Stimulated activated CD8-positive, alpha-beta memory T cell treated with anti-CD3 and anti-CD28 coated beads, Interleukin-12 subunit alpha, Interleukin-12 subunit beta, amount 100 ng/mL, for 1 hour (primary cell): ENCODE measurements at places on chromosomes 4 and X.

DNA sequence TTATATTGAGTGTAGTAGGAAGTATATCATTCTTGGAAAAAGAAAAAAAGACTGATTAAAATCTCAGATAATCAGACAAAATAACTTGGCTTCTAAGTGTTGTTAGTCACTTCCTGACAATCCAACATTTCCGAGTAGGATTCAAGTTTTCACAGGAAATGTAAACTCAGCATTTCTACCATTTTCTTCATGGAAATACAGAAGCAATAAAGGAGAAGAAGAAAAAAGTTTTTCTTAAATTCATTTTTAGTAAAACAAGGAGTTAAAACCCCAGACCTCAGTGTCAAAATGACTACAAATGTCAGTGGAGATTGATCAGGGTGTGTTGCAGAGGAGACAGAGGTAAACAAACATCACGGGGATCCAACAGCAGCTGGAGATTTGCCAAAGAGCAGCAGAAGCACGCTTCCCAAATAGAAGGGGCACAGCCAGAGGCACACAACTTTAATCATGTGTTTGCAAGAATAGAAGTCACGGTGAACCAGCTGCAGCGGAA lies 129.3 kb upstream of the FAM9B start:
- DNase-seq = no peak

DNA sequence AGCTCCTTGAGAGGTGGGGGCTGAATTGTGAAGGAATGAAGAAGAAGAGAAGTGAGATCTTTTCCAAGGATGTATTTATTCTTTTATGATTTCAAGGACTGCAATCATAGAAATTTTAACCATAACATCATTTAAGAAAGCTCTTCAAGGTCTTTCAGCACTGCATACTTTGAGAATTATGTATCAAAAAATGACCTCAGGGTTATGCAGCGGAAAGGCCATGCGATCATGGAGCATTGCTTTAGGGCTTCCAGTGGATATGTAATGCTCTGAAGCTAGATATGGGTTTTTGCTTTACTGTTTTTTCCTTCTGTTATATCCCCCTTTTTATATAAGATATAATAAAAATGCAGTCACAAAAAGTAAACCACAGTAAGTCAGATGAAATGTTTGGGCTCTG lies 38.7 kb downstream of the SGMS2 start:
- DNase-seq = no peak

GRCh38 chr4:123340381-123340701 lies 56.3 kb upstream of the SPRY1 start:
- DNase-seq = no peak

DNA sequence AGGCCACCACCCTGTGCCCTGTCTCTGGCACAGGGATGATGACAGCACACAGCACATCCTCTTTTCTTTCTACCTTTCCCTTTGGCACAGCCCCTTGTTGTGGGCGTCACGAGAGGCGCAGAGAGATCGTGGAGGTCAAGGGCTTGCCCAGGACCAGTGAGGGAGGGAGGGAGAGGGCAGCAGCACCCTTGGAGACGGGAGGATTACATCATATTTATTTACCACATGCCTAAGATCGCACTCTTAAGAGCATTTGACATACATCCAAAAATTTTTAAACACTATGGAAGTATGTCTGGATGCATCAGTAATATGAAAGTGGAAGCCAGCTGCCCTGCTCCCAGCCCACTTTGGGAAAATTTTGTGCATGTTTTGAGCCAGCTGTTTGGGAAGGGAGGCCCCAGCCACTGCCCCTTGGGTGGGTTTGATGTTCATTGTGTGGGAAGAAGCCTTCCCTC lies 12.7 kb downstream of the WFS1 start:
- no peak for DNase-seq

GRCh38 chr4:82848706-82849105 lies 42.2 kb downstream of the SEC31A start:
- DNase-seq = no peak

DNA sequence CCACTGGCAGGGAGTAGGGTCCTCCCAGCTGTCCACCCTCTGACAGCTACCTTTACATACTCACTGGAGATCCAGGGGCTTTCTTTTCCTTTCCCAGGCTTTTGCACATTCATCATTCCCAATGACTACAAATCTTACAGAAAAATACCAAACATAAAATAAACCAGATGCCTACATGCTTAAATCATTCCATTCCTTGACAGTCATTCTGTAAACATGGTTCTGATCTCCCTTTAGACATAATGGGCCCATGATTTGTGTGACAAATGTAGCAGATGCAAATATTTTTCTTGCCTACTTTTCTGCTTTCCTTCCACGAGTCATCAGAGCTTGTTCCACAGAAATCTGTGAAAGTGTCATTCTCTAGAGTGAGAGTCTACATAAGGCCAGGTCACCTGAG lies 207.0 kb downstream of the IDS start:
- DNase-seq = no peak

DNA sequence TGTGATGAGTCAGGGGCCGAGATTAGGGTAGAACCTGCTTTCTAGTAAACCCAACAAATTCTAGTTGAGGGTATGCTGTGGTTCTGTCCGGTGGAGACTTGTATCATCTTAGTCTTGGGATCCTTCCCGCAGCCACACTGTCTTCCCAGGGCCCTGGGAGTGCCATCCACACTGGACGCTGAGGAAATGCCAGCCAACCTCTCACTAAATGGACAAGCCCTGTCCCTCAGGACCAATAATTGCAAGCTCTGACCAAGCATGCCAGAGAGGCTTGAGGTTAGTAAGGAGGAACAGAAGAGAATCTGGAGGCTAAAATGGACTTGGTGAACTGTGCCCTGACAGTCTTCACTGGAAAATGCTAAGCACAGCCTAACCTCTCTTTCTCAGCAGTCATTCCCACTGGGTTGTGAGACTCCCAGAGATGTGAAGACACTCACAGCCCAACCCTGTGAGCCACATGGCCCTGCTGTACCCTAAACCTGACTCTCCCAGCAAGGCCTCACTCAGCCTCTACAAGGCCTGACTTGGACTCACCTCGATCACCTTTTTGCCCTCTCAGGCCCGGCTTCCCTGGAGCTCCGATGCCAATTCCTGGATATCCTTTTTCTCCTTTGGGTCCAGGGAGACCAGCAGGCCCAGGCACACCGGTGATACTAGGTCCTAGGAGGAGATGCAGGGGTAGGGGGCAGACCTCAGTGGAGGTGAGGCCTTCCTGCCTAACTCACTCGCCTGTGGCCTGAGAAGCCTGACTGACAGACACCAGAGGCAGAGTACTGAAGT lies 77.6 kb downstream of the ATG4A start:
- DNase-seq = no peak

DNA sequence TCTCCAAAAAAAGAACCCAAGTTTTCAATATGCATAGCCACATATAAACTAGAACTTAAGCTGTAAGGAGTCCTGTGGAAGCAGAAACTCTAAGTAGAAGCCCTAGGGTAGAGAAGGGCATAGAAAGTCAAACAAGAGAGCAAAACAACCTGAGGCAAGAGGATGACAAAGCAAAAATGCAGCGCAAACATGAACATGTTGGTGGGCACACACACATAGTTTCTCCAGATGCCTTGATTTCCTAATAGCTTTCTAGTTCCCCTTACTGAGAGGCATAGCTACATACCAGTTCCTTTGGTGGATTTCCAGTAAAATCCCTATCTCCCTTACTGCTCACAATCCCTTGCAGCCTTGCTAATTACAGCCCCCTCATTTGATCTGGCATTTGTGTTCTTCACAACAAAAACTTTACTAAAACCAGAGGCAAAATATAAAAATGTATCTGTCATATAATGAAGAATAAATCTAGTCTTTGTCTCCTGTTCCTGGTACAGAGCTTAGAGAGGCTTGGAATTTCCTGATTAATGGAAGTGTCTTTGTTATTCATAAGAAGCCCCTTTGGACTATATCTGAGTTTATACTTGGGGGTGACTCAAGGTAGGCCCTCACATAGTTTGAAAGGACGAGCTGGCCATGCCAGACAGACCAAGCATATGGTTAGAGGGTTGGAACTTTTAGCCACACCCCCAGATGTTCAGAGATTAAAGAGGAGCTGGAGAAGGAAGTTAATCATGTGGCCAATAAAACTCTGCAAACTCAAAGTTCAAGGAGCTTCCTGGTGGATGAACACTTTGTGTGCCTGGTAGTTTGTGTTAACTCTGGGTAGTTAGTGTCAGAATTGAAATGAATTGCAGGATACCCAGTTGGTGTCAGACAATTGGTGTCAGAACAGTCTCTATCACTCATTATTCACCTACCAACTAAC lies 52.7 kb upstream of the ZCCHC13 start:
- no peak for DNase-seq

- no peak for DNase-seq
Observed at GRCh38 chr4:25117274-25117673, 43.0 kb downstream of the SEPSECS start.

DNA sequence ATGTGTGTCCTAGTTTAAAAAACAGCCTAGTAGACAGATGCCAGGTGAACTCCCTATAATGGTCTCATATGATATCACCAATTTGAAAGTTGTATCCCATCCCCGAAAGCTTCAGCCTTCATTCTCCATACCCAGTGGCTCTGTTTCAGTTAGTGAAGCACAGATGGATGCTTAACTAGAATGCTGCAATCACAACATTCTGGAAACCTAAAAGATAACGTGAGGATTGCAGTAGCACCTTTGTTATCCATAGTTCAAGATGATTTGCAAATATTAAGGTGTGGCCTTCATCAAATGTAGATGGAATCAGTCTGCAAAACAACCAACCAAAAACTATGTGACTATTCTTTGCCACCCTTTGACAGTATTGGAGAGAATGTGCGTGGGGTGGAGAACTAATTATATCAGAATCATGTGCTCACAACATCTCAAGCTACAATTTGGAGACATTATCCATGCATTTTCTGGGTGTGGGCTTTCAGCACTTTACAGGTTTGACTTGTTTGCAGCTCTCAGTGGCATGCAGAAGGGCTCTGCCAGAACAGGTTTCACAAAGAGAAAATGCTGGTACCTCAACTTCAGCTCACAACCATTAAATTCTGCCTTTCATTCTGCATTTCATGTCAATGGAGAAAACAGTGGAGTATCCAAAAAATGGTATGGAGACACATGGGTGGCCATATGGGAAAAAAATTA lies 18.3 kb upstream of the PPID start:
- no peak for DNase-seq

DNA sequence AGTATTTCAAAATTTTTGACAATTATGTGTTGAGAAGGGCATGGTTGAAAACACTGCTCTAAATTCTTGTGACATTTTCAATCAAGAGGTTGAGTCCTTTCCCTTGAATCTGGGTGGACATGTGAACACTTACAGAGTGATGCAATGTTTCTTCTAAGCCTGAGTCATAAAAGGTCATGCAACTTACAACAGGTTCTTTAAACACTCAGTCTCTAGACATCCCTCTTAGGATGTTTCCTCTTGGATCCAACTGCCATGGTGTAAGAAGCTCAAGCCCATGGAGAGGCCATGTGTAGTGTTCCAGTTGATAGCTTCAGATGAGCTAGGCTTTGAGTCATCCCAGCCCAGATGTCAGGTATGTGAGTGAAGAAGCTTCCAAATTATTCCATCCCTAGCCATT lies 232.2 kb upstream of the MAOA start:
- no peak for DNase-seq

- DNase-seq = no peak
Observed at GRCh38 chr4:106365613-106366012, 3.0 kb downstream of the GIMD1 start.

DNA sequence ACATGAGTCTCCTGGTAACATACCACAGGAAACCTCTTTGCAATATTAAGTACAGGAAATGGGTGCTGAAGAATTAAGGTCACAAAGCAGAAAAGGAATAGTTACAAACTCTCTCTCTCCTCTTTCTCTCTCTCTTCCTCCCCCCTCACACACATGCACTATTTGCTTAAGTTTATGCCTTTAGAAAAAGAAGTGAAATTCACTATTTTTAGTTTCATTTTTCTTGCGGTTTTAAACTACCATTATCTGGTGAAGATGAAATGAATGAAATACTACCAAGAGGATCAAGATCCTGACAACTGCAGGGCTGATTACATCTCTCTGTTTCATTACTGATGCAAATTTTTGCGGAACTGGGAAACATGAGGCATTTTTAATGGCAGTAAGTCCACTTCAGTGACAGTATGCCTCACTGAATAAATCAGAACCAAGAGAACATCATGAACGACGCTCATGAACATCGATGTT lies 64.3 kb upstream of the FTHL17 start:
- DNase-seq = no peak

DNA sequence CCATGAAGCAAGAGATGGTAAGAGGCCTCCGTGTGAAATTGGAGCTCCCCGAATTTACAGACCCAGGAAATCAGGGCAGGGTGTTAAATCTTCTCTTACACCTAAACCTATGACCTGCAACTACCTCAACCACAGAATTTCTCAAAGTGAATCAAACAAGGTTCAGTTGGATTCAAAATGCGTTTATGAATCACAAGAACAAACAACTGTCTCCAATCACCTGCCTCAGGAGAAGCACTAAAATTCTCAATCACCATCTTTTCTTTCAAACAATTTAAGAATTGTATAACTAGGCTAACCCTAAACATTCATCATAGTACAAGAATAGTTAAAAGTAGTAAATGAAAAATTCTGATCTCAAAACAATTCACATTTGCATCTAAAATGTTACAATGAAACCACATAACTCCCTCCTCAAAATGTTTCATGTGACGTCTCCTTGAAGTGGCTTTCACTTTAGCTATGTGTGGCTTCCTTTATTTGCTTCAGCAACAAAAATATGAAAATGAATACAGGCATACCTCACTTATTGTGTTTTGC lies 19.2 kb downstream of the PPP3CA start:
- DNase-seq = no peak

DNA sequence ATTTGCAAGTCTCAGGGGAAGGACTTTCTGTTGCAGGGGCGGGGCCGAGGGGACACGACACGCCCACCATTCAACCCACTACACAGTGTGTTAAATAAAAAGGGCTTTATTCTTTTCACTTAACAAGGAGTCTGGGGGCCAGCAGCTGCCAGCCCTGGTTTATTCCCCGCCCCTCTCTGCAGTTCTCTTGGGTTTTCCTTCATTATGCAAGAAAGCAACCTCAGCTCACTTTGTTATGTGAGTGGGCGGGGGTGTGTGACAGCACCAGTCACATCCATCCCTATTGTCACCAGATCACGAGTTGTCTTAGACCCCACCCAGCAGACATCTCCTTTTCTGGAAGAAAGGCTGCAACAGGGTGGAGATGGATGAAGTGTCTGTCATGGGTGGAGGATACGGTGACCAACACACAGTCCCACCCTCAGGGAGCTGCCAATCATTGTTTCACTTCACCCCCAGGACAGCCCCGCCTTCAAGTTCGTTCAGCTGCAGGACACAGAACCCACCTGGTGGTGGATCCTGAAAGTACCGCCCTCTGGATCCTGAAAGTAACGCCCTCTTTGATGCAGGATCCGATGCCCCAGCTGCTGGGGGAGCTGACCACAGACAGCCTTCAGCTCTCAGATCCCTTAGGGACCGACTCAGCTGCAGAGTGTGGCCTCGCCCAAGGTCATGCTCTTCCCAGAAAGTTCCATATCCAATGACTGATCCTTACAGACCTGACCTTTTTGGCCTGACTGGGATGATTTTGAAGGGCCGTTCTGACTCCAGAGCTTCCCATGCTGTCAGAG lies 79.6 kb downstream of the SMIM20 start:
- DNase-seq = no peak

DNA sequence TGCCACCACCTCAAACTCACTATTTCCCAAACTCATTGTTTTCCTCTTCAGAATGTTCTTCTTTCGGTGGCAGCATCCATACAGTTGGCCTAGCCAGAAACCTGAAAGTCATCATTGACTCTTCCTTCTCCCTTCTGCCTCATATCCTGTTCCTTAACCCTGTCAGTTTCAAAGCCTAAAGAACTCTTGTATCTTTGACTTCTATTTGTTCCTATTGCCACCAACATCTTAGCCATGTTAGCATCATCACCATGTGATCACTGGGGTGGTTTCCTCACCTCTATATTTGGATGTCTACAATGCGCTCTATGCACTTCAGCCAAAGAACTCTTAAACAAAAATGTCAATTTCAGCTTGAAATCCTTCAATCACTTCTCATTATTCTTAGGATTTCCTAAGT lies 29.0 kb downstream of the DDX60L start:
- no peak for DNase-seq
